RWPE2 (cell line): ENCODE measurements at places on chromosomes 1 and 21.

DNA sequence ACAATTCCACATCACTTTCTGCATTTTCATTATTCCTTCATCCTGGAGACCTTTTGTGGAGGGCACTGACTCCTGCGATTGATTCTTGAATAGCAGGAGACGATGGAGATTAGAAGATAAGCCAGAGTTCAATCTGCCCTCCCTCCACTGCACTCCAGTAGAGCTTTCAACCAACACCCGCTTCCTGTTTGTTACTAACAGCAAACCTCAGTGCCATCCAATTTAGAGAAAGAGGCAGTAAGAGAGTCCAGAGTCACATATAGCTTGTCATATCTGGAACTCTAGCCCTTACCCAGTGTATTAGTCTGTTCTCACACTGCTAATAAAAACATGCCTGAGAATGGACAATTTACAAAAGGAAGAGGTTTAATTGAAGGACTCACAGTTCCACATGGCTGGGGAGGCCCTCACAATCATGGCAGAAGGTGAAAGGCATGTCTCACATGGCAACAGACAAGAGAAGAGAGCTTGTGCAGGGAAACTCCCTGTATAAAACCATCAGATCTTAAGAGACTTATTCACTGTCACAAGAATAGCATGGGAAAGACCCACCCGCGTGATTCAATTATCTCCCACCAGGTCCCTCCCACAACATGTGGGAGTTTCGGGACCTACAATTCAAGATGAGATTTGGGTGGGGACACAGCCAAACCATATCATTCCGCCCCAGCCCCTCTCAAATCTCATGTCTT, 55.9 kb downstream of the PCBP3 start:
- no peak for DNase-seq
- H3K36me3 ChIP-seq, result no peaks in the 10 kb centered on the region
- H3K4me3 ChIP-seq, result no peak overlapping the region
- H3K27ac ChIP-seq, result peak overlapping the region; percentile 47

DNA sequence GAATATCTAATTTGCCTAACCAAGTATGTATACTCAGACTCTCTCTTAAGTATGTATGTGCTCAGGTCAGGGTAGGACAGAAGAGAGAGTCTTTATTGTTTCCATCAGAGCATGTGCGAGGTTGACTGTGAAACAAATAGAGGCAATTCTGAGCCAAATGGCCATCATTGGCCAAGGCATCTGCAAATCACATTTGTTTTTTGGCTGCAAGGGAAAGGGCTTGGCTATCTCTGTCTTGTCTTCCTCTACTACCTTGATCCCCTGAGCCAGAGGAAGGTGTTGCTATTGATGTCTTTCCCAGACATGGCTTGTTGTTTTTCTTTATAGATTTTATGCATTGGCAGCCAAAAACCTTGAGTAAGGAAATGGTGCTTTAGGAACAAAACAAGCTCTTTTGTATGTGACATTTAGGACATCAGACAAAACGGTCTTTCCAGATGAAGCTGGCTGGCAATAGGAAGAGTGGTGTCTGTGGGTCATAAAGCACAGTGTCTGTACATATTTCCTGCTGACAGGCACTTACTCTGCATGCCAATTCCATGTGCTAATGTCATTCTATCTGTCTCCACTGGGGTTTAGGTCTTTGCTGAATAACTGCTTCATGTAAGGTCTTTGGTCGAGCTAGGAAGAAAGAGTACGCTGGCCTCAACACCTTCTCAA, 163.3 kb downstream of the BRINP2 start:
- no peaks in the 10 kb centered on the region for H3K27me3 ChIP-seq
- no peak overlapping the region for H3K4me3 ChIP-seq
- no peak overlapping the region for H3K27ac ChIP-seq
- H3K36me3 ChIP-seq, result no peaks in the 10 kb centered on the region

DNA sequence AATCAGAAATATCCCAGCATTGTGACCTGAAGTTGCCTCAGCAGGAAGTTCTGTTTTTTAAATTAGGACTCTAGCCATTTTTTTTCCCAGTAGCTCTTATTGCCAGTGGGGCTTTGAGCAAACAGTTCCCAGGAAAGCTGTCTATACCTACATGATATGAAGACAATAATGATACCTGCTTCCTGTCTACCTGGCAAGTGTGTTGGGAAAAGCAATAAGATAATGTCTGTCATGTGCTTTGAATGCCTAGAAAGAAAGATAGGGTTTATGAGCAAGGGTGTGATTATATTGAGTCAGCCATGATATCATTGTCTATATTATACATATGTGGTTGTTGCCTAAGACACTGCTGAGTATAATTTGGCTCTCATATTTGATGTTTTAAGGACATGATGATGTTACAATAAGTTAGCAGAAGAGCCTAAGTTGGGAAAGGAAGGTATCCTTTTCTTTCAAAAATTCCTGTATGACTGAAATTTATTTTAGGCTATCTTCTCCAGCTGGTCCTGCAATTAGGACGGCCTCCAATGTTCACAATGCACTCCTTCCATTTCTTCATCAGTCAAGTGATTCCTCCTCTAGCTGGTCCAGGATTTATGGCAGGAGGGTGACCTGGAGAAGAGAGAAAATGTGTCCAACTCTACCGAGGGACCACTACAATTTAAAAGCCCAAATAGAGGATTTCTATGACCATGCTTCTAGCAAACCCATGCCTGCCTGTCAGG, 99.6 kb upstream of the CDC42BPA start:
- H3K4me1 ChIP-seq, result no peaks in the 10 kb centered on the region
- H3K4me3 ChIP-seq, result no peak overlapping the region
- H3K36me3 ChIP-seq, result no peaks in the 10 kb centered on the region

GRCh38 chr1:222892137-222892769, 77.4 kb downstream of the DISP1 start:
- no peaks in the 10 kb centered on the region for H3K36me3 ChIP-seq
- DNase-seq, result no peak
- H3K27me3 ChIP-seq, result no peaks in the 10 kb centered on the region
- H3K27ac ChIP-seq, result no peak overlapping the region

GRCh38 chr1:236907205-236907604, 97.0 kb downstream of the MT1HL1 start:
- H3K27ac ChIP-seq, result no peak overlapping the region
- H3K36me3 ChIP-seq, result no peaks in the 10 kb centered on the region
- H3K4me1 ChIP-seq, result peaks cover 4% of the 10 kb centered on the region
- DNase-seq, result no peak
